GOT3 (cell line): ENCODE measurements at places on chromosomes 2 and 18.

DNA sequence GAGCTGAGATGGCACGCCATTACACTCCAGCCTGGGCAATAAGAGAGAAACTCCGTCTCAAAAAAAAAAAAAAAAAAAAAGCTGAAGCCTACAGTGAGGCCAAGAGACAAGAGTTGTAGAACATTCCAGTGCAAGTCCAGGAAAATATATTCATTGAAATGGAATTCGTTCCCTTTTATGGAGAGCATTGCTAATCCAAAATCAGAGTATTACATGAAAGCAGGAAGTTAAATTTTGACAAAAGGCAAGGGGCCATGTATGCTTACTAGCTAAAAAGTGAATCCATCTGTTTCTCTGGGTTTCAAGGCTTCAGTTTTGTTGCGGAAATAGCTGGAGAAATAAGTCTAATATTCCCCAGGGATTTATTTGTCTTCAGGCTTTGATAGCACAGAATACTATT, 471.7 kb downstream of the THSD7B start:
- DNase-seq, result no peak

- no peak for DNase-seq
These were observed 28.9 kb downstream of the NCK2 start for GRCh38 chr2:105773568-105773967.

DNA sequence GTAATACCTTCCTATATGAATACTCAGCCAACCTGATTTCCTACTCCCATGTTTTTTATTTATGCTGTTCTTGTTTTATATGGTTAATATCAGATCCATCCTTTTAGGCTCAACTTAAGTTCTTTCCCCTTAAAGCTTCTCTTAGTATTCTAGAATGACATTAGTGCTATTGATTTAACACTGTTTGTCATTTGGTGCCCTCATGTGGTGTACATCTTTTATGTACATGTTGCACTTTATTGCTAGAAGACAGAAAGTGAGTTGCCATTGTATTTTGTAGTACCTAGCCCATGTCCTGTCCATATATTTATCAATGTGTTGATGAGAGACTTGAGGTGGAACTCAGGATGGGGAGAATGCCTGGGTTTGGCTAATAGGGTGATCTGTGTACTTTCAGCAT, 2.5 kb downstream of the HTRA2 start:
- DNase-seq, result no peak

GRCh38 chr18:25042641-25043051, 309.3 kb downstream of the ZNF521 start:
- DNase-seq, result no peak

- no peak for DNase-seq
These were observed 195.8 kb downstream of the SATB2 start for GRCh38 chr2:199261936-199262335.

GRCh38 chr18:37484983-37485834, 80.4 kb downstream of the CELF4 start:
- DNase-seq, result no peak

DNA sequence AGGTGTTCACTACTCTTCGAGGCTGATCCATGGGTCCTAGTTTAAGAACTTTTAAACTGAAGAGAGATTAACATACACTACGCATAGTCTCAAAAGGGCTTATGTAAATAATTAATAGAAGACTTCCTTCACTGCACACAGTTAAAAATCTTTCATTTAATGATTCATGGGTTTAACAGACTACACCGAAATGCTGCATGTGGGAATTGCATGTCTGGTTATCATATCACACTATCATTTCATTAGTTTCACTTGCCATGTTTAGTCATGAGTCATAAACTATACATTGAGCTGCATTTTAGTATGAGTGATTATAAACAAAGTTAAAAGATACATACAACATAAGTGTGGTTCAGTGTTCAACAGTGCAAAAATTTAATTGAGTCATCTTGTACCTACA, 31.2 kb downstream of the GLS start:
- no peak for DNase-seq

DNA sequence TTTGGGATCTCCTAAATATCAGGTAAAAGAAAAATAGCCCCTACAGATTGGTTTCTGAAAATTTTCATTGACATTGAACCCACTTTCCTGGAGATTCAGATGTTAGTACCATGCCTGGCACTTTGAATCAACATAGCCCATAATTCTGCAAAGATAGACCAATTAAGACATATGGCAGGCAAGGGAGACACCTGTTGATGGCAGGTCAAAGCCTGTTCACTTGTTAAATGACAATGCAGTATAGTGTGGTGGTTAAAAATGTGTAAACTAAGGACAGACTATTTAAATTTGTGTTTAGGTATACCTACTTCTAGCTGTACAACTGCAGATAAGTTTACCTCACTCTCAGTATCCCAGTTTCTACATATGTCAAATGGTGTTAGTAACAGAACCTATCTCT, 178.1 kb upstream of the MMADHC start:
- DNase-seq, result no peak

DNA sequence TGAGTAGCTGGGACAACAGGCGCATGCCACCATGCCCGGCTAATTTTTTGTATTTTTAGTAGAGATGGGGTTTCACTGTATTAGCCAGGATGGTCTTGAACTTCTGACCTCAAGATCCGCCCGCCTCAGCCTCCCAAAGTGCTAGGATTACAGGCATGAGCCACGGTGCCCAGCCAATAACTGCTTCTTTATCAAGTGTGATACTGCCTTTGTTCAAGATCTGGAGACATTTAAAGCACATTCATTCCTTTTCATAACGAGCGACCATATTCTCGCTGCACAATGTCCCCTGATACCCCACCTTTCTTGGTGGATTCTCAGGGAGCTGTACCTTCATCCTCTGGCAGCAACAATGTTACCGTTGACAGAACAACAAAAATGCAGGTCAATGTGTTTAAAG, 75.4 kb downstream of the PIEZO2 start:
- DNase-seq, result no peak

DNA sequence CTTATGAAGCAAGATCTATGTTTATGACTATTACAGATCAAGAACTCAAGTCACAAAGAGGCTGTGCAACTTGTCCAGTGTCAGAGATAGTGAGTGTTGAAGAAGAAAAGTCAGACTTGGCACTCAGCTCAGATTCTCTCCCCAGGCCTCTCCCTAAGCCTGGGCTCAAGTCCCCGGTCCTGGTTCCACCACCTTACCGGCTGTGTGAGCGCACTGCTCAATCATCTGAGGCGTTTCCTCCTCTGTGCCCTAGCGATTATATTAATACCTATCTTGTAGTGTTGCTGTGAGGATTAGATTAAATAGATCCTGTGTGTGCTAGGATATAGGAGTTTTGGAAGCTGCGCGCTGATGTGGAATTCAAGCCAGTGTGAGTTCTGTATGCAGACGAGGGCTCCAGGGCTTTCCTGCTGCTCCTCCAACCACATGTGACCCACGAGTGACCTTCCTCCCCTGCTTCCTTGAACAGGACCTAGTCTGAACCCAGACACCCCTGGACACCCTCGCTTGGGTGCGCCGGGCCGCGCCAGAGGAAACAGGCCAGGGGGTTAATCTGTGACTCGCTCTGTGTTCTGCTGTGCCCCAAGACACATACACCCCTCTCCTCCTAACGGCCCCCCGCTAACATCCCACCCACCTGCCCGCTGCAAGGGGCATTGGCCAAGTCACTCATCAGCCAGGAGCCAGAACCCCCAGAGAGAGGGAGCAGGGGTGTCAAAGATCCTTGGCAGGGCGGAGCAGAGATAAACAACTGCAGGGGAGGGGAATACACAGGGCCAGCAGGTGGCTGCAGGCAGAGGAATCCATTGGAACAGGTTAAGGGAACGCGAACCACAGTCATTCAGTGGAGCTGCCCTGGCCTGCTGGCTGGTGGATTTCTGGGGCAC, 38.3 kb downstream of the TNS1 start:
- no peak for DNase-seq

DNA sequence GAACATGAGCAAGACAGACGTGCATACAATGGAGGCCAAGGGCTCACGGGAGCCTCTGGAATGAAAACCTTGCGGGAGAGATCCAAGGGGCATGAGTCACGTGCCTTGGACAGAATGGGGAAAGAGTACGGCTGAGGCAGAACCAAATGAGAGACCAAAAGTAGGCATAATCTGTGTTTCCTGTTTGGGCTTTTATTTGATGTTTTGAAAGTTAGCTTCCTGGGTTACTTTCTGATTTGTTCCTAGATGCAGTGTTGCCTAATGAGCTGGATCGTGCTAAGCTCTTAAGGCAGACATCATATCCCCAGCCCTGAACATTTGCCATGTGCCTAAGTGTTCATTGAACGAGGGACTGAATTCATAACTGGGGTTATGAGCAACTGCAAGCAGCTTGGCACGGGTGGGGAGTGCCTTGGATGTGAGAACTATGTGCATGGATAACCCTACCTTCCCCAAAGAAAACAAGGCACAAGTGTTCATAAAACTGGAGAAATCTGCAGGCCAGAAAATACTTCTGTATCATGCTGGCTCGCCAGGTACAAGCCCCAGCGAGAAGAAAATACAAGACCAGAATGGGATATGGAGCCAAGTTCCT, 60.3 kb upstream of the RPL31 start:
- no peak for DNase-seq

- DNase-seq, result no peak
These were observed 162.6 kb upstream of the CYRIA start for GRCh38 chr2:16828044-16828827.

- no peak for DNase-seq
These were observed 71.0 kb downstream of the STPG4 start for GRCh38 chr2:47083886-47084687.

- no peak for DNase-seq
These were observed 148.8 kb downstream of the ACKR3 start for GRCh38 chr2:236718207-236718992.

DNA sequence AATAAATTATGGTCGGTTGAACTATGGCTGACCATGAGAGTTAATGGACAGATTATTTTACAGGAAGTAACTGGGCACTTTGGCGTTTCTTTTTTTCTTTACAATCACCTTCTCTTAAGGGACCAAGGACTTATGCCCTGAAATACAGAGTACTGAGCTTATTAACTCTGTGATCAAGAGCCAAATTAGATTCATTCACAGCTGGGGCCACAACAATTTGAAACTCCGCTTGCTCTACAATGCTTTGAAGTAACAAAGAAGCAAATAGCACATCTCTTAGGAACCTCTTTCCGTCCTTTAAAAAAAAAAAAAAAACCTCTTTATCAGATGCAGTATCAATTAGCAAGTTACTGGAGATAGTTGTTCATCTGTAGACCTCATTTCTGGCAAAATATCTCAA, 112.0 kb downstream of the LYPD6 start:
- no peak for DNase-seq

DNA sequence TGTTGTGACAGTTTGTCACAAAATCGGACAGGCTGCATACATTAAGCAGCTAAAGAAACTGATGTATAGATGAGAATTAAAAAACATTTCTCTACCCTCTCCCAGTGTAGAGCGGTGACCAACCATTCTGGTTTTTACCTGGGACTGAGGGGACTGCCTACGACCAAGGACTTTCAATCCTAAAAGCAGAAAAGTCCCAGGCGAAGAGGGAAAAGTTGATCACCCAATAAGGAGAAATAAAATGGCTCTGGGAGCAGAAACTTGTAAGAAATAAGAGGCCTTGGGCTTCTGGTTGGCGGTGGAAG, 30.9 kb upstream of the YPEL5 start:
- DNase-seq, result no peak

DNA sequence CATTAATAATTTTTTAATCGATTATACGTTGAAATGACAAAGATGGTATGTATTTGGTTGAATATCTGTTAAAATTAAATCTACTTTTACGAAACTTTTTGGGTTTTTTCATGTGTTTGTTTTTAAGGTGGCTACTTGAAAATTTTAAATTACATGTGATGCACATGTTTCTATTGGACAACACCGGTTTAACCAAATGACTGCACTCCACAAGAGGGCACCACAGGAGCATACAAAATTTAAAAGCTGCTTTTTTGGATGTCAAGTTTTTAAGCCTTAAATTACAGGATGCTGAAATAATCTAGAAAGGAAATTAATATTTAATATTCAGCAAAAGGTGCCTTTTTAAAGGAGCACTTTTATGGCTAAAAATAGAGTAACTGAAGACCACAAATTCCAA, 98.7 kb downstream of the ACVR1 start:
- no peak for DNase-seq

DNA sequence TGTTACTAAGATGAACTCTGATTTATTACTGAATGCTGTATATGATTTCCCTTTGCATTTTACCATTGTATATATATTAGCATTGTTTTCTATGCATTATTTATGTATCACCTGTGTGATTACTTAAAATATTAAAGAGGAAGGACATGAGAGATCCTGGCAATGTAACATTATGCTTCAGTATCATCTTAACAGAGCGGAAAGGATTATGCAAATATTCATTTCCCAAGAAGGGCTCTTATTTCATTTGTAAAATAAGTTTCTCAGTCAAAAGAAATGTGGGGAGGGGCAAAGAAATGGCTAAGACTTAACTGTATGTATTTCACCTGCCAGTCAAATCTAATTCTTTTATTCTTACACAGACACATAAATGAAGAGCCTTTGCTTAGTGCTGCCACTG, 654.2 kb upstream of the PKDCC start:
- DNase-seq, result no peak

GRCh38 chr2:233837694-233838229, 16.6 kb downstream of the HJURP start:
- DNase-seq, result no peak

GRCh38 chr18:37673671-37674070, 108.1 kb upstream of the CELF4 start:
- no peak for DNase-seq

DNA sequence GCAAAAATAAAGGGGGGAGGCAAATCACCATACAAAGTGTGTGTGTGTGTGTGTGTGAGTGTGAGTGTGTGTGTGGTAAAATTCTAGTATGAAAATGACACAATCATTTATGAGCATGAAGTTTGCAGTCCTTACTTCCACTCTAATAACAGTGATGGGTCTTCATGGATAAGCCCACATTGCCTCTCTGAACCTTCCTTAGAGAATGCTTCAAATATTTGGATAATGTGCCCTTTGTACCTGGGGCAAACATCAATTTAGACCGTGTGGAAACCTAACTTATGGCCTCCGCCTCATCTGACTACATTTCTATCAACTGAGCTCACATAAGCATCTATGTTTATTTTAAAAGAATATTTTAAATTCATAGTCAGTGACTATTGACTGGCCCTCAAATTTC, 3.7 kb downstream of the SCN9A start:
- no peak for DNase-seq

DNA sequence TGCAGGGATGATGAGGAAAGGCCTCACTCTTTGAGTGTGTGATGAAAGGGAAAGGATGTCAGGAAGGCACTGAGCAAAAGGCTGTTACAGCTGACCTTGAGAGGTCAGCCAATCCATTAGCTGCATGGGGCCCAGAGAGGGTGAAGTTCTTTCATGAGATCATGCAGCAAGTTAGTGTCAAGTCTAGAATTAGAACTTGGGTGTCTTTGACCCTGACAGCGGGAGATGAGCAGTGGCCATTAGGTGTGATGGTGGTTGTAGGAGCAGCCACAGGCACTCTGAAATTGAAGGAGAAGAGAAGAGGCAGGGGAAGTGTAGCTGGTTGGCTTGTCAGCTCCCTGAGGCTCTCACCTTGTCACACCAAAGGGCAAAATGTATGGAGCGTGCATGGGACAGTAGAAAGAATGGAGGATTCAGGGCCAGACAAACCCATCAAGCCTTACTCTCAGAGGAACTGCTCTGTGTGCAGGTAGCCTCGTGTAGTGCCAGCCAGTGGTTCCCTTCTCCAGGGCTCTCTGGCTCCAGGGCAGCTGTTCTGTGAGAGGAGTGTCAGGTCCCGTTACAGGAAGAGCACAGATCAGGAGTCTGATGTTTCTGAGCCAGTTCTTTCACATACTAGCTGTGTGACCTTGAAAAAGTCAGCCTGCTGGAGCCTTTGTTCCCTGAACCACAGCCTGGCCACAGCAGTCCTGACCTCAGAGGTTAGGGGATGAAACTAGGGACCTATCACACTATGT, 35.9 kb downstream of the MAP4K4 start:
- DNase-seq, result no peak

- DNase-seq, result no peak
These were observed 269.2 kb downstream of the NYAP2 start for GRCh38 chr2:225668606-225669266.
